Stimulated activated CD4-positive, alpha-beta T cell treated with anti-CD3 and anti-CD28 coated beads, Interleukin-4, amount 100 ng/mL, for 48 hours (primary cell): ENCODE measurements at places on chromosomes 12 and 14.

GRCh38 chr14:31419179-31419966, 977 bp downstream of the HEATR5A start:
- DNase-seq, result no peak

DNA sequence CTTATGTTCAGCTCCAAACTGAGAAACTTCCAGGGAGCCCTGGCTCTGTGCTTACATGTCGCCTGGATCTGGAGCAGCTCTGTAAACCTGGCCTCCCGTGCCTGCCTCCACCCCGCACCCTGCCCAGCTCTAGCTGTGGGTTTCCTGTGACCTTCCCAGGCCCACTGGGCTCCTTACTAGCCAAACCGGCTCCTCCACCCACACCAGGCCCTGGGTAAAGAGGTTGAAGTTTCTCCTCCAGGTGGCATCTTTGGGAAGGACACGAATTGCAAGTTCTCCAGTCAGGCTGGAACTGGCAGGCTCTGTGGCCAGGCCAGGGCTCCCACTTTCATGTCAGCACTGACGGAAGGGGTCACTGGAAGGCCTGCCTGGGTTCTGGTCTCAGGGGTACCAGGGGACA, 60.9 kb upstream of the ZFP36L1 start:
- no peak for DNase-seq

GRCh38 chr12:116598311-116599284, 39.4 kb downstream of the MAP1LC3B2 start:
- no peak for DNase-seq

- no peak for DNase-seq
Measured at GRCh38 chr14:99272632-99272898, 568 bp upstream of the BCL11B start.

DNA sequence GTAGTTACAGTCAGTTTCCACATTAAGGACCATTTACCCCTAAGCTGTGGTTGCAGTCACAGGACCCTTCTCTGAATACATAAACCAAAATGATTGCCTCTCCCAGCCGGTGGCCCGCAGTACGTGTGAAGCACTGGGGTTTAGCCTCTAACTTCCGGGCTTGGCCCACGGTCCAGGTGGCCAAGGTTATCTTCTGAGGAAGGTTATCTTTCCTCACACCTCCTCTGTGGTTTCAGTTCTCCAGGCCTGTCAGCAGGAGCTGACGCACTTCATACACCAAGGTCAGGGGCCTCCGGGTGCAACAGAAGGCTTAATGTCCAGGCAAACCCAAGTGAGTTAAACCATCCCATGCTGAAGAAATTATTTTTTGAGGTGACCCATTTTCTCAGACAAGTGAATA, 291.0 kb upstream of the FKBP4 start:
- DNase-seq, result no peak

- no peak for DNase-seq
Measured at GRCh38 chr14:101187816-101188570, 284.5 kb upstream of the RTL1 start.

DNA sequence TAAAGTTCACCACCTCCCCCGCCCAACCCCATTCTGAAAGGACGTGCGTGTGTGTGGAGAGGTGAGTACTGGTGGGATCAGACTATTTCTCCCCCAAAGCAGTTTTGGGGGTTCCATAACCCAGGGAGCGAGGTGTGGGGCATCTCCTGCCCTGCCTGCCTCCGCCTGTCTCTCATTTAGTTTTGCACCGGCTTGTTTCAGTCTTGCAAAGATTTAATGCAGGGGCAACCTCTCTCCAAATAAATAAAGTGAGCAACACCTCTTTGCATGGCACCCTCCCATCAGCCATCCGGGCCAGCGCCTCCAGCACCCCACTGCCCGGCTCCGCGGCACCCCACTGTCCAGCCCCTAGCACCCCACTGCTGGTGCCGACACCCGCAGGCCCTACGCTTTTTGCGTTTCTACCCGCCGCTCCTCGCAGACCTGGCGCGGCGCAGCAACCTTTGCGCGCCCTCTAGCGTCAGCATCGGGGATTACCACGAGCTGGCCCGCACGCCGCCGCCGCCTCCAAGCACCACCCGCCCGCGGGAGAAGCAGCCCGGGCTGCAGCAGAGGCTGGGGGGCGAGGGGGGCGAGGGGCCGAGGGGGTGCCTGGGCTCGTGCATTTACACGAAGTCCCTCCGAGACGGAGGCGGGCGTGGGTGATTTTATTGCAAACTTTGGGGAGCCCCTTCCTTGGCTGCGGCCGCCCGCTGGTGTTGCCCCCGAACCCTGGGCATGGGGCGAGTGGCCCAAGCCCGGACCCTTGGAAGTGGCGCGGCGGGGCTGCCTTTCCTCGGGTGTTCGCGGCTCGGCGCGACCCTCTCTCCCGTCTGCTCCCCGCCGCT, 55.8 kb upstream of the VRK1 start:
- peak; percentile 76 for DNase-seq

GRCh38 chr12:122646517-122647217, 56.5 kb downstream of the HCAR2 start:
- peak; percentile 55 for DNase-seq

- DNase-seq, result no peak
Measured at GRCh38 chr14:84273181-84273580, 1256.8 kb upstream of the FLRT2 start.

GRCh38 chr12:92971859-92972524, 42.9 kb upstream of the EEA1 start:
- no peak for DNase-seq

GRCh38 chr14:103741876-103742275, 26.3 kb downstream of the ZFYVE21 start:
- no peak for DNase-seq

- DNase-seq, result no peak
Measured at GRCh38 chr12:91404441-91404840, 221.8 kb upstream of the DCN start.

DNA sequence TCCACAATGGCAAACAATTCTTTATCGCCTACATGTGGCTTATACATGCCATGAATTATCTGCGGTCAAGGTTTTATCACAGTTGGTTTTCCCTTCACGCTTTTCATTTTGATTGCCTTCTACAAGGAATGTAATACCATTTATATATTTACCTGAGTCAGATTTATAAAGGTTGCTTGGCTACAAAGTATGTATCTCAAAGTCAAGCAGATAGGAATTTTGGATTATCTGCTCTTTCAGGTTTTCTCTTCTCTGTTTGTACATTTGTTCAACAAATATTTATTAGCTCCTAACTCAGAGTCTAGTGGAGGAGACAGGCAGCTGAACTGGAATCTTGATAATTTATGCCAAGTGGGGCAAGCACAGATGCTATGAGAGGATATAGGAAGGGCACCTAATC, 28.5 kb upstream of the CISTR start:
- DNase-seq, result no peak

- no peak for DNase-seq
Measured at GRCh38 chr12:1910468-1910867, 8.0 kb downstream of the CACNA2D4 start.

DNA sequence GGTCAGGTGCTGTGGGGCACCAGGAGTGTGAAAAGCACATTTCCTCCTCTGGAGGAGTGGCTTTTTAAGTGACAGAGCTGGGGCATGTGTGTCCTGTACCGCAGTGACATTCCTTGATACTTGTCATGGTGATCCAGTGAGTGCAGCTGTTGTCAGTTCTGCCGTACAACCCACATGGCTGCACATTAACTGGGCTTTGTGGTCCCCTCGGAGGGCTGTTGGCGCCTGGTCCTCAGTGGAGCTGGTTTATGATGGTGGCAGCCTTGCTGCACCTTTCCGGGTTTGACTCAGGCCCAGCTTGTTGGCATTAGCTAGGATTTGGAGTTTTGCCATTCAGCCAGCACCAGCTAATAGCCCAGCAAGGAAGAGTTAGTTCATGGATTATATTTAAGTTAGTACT, 77.0 kb downstream of the SLC25A47 start:
- DNase-seq, result no peak

DNA sequence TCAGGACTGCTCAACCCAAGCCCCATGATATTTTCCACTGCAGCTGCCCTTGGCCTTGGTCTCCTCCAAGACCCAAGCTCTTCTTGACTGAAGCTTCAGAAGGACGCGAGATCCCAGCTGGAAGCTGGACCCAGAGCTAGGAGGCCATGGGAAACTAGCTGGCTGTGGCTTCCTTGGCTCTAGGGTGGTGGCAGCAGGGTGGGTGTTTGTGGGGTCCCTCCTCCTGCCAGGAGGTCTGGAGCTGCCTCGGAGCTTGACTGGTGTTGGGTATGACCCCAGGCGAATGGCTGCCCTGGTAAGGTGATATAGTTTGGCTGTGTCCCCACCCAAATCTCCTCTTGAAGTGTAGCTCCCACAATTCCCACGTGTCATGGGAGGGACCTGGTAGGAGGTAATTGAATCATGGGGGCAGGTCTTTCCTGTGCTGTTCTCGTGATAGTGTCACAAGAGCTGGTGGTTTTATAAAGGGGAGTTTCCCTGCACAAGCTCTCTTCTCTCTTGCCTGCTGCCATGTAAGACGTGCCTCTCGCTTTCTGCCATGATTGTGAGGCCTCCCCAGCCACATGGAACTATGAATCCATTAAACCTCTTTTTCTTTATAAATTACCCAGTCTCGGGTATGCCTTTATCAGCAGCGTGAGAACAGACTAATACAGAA, 51.4 kb downstream of the TRPV4 start:
- DNase-seq, result no peak

DNA sequence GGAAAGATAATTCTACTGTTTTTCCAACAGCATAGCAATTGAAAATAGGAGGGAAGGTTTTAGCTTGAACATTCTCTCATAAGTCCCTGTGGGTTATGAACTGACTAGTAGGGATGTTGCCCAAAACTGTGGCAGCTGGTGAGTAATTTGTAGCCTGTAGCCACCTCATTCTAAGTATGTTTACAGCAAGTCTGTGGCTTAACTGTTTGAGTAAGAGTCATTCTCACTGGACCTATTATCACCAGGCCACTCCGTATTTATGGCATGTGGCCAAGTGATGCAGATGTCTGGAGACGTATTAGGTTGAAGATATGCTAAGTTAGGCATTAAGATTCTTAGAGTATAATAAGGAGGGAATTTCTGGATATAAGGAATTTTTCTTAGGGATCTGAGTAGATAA, 458.3 kb downstream of the ETNK1 start:
- DNase-seq, result no peak

DNA sequence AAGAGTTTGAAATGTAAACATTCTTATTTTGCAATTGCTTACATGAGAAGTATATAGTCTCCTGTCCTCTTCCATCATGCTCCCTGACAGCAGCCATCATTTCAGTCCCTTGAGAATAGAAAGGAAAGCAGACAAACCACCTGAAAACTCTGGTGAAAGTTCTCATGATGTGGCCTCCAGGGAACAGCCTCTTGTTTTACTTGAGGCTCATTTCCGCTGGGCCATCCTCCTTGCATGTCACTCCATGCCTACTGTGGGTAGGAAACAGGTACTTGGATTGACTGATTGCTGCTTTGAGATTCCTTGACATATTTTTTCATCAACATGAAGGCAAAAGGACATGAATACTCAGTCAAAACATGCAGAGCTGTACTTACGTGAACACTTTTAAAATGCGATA, 6.0 kb downstream of the SYT1 start:
- no peak for DNase-seq

- no peak for DNase-seq
Measured at GRCh38 chr14:60153991-60154390, 11.2 kb downstream of the DHRS7 start.

- no peak for DNase-seq
Measured at GRCh38 chr14:63200767-63201166, 3.5 kb upstream of the RHOJ start.

- DNase-seq, result no peak
Measured at GRCh38 chr12:96396914-96397313, 3.3 kb downstream of the CDK17 start.

GRCh38 chr12:92488735-92489134, 214.1 kb upstream of the PLEKHG7 start:
- DNase-seq, result no peak

- DNase-seq, result no peak
Measured at GRCh38 chr14:90381011-90381786, 15.6 kb upstream of the CALM1 start.

- DNase-seq, result no peak
Measured at GRCh38 chr12:66947119-66947518, 268.2 kb upstream of the GRIP1 start.

- DNase-seq, result no peak
Measured at GRCh38 chr14:64800000-64800399, 79.7 kb downstream of the SPTB start.

- no peak for DNase-seq
Measured at GRCh38 chr14:101507836-101508150, 53.5 kb upstream of the DIO3 start.

- DNase-seq, result no peak
Measured at GRCh38 chr12:76964784-76965571, 86.2 kb upstream of the CSRP2 start.

DNA sequence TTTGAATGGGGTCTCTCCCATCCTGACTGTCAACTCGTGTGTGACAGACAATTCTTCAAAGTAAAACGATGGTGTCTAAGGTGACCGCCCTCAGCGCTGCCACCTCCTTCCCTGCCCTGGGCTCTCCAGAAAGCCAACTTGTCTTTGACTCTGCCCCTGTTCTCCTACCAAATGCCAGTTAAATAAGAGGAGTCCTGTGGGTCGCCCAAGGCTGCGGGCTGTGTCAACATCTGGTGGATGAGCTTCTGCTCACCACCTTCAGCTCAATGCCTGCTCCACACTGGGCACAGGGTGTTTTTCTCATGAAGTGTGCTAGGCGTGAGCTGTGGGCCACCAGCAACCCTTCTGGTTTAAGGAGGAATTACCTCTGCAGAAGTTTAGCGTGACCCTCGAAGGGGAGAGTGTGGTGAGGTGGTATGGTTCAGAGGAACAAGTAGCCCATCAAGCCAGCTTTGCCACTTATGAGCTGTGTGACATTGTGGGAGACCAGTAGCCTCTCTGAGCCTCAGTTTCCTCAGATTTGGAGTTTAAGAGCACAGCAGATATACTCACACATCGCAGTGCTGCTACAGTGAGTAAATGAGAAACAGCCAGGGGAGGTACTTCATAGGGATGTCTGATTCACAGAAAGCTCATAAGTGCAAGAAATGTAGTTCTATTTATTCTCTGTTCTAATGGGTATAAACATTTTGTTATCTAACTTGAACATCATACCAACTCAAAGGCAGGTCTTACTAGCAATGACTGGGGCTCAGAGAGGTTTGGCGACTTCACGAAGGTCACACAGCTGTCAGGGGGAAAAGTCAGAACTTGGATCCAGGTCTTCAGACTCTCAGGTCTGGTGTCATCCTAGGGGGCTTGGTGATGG, 12.1 kb downstream of the SERPINA1 start:
- no peak for DNase-seq

- DNase-seq, result no peak
Measured at GRCh38 chr14:58702441-58703160, 64.8 kb downstream of the DACT1 start.

GRCh38 chr12:124380796-124381455, 86.0 kb downstream of the RFLNA start:
- no peak for DNase-seq

DNA sequence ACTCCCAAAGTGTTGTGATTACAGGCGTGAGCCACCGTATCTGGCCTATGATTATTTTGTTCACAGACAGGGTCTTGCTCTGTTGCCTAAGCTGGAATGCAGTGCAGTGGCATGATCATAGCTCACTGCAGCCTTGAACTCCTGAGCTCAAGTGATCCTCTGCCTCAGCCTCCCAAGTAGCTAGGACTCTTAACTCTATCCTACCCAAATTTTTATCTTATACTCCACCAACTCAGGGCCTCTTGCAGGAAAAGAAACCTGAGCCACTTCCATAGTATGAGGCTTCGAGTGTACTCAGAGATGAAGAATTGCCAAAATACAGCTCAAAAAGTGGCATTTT, 828 bp downstream of the MMAB start:
- no peak for DNase-seq

GRCh38 chr12:124928912-124929530, 14.6 kb upstream of the UBC start:
- no peak for DNase-seq
